Ovary (tissue), 10 donors: ENCODE measurements at places on chromosomes 11 and 22. TPM values are rescaled to one million over a fixed set of nuclear protein-coding genes. Genes with fewer than 3 reads are reported as not detected.

DNA sequence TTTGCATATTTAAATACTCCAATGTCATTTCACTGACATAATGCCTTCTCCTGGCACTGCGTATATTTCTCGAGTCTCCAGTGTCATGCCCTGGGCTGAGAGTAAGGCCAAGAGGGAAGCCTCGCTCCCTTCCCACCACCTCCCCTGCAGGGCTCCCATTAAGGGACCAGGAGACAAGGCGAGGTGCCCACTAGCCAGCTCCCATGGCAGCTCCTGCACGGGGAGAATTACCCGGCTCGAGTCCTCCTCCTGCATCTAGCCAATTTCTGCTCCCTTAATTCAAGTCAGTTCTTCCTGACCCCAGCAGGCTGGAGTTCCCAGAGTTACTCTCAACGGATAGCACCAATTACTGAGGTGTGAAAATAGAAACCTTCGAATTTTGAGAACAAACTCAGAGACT, 31.9 kb downstream of the OPCML start:
- DNase-seq: no peak

- no peak for DNase-seq
These were observed 13.0 kb downstream of the PAX6 start for GRCh38 chr11:31798057-31798553.

- no peak for DNase-seq
These were observed 29.2 kb upstream of the CBX6 start for GRCh38 chr22:38901111-38901641.

DNA sequence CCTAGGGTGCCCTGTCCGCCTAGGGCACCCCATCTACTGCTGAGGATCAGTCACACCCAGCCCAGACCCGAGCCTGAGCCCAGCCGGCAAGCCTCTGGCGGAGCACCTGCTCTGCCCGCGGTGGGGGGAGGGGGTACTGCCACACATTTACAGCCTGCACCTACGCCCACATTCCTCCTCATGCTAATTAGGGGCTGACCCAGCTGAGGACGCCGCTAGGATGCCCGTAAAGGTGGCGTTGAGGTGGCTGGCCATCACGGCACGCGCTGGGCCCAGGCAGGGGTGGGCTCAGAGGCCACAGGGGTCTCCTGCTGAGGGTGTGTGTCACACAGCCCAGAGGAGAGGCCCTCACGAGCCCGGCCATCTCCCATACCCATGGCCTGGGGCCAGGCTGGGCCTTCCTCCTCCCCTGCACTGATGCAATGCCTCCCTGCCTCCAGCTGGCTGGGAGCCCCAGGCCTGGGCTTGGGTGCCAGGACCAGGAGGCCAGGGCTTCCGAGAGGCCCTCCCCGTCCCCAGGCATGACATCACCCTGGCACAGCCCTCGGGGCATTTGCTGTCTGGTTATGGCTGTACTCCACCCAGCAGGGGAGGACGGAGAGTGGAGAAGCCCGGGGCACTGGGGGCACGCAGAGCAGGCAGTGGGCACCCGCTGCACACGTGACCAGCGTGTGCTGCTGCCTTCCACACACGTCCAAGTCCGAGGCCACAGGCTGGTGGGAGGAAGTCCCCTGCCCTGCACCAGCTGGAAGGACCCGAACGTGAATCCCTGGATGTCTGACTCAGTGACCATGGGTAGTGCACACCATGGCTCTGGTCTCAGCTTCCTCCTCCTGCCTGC, 12.7 kb downstream of the DUSP8 start:
- DNase-seq: peak; percentile 55

DNA sequence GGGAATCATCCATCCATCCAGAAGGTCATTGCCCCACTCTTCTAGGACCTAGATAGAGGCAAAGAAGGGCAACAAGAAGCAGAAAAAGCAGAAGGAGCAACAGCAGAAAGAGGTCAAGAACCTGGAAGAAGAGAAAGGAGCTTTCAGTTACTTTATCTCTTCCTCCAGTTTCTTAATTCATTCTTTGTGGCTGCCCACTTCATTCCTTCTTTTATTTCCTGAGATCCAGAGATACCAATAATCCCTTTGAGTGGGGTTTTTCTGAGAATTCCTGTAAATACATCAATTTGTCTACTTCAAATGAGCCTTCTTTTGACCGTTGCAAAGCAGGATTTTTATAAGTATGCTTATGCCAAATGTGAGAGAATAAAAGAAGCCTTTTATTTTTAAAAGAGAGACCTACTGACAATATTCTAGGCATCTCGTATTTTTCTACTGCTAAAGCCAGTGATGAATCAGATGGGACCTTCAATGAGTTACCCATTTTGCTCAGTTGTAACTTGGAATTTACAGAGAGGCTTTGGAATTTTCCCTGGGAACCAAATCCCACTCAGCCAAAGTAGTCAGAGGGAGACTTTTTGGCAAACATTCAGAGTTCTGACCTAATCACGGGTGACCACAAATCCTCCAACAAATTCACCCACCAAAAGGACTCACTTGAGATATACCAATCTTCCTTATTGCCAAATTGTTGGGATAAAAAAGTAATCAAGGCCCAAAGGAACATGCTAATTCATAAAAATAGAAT, 54.9 kb downstream of the ZC3H12C start:
- no peak for DNase-seq

Gene FGF19
- not detected for polyA plus RNA-seq

Gene OR8K3
- polyA plus RNA-seq: not detected

Gene OR5T3
- not detected for polyA plus RNA-seq
